ENCODE measurements at places on chromosomes 2 and 18. TPM values are rescaled to one million over a fixed set of nuclear protein-coding genes. Genes with fewer than 3 reads are reported as not detected.

DNA sequence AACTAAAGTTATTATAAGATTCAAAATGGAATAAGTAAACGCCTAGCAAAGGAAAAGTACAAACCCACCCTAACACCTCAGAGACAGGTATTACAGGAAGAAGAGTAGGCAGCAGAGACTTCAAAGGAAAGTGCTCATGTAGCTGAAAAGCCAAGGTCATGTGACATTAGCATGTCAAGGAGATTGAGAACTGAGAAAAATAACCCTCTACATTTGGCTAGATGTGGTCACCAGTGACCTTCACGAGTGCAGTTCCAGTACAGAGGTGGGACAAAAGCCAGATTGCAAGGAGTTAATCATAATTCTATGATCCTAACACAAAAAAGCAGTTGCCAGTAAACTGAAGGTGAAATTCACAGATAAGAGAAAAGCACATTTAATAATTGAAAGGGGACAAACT is 252.7 kb downstream of the ZEB2 start:
- no peak for DNase-seq

The ASB18 gene
- under 0.01 TPM for total RNA-seq

The MEMO1 gene
- 37.6 TPM for total RNA-seq

The DUSP19 gene
- total RNA-seq: 2.4 TPM
